ENCODE measurements at places on chromosomes 4 and X.

DNA sequence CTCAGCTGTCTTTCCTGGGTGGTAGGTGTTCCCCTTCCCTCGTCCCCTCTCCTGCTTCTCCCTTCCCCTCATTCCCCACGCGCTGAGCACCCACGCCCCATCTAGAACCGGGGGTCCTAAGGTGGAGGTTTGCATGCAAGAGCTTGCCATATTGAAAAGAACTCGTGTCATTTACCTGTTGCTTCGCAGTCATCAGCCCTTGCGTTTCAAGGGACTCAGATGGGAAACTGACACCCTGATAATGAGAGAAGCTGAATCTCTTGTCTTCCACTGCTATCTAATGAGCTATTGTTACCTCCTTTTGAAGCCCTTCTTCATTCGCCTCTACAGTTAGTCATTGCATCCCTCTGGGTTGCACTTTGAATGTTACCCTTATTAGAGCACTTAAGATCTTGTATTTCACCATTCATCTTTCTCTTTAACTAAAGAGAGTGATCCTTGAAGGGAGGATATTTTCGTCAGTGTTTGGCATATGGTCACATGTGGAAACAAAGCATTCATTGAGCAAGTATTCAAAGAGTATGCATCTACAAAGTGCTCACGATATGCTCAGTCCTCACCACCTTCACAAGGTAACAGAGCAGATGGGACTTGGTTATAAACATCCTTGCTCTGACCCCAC is 25.7 kb downstream of the ARL9 start:
- no peak overlapping the region for H3K4me3 ChIP-seq
- H3K27me3 ChIP-seq, result peaks cover 9% of the 10 kb centered on the region
- no peaks in the 10 kb centered on the region for H3K36me3 ChIP-seq
- peaks cover 1% of the 10 kb centered on the region for H3K4me1 ChIP-seq
- no peak overlapping the region for H3K27ac ChIP-seq
- no peak for DNase-seq

- H3K27me3 ChIP-seq, result no peaks in the 10 kb centered on the region
- peak overlapping the region; percentile 56 for H3K4me3 ChIP-seq
- DNase-seq, result peak; percentile 29
- peak overlapping the region; percentile 86 for H3K27ac ChIP-seq
- peaks cover 20% of the 10 kb centered on the region for H3K36me3 ChIP-seq
Observed at GRCh38 chrX:42943051-42943974, 165.3 kb upstream of the PPP1R2C start.

- no peak for DNase-seq
- peaks cover 6% of the 10 kb centered on the region for H3K36me3 ChIP-seq
- peak overlapping the region; percentile 39 for H3K4me3 ChIP-seq
- no peaks in the 10 kb centered on the region for H3K27me3 ChIP-seq
- peaks cover 15% of the 10 kb centered on the region for H3K4me1 ChIP-seq
Observed at GRCh38 chr4:169658975-169659715, 38.8 kb downstream of the CLCN3 start.

DNA sequence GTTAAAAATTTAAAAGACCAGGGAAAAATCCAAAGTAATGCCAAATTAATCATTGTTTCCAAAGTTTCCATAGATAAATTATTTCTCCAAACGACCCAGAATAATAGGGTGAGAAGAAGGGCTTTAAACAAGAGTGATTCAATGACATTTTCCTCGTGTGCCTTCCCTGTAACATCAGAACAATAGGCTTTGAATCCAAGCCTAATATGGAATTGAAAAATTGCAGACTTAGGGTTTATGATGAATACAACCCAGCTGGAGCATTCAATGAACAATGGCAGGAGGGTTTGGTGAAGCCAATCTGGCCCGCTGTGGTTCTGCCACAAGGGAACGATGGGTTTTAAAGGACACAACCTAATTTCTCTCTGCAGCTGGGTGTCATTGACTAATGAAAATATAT is 94.2 kb downstream of the CBLL2 start:
- H3K27ac ChIP-seq, result no peak overlapping the region
- no peaks in the 10 kb centered on the region for H3K4me1 ChIP-seq
- no peak overlapping the region for H3K4me3 ChIP-seq
- no peaks in the 10 kb centered on the region for H3K36me3 ChIP-seq
- H3K27me3 ChIP-seq, result no peaks in the 10 kb centered on the region

GRCh38 chrX:11111947-11112346 is 815 bp downstream of the HCCS start:
- H3K36me3 ChIP-seq, result peaks cover 7% of the 10 kb centered on the region
- H3K4me1 ChIP-seq, result peaks cover 8% of the 10 kb centered on the region
- no peak for DNase-seq
- H3K27ac ChIP-seq, result peak overlapping the region; percentile 96

DNA sequence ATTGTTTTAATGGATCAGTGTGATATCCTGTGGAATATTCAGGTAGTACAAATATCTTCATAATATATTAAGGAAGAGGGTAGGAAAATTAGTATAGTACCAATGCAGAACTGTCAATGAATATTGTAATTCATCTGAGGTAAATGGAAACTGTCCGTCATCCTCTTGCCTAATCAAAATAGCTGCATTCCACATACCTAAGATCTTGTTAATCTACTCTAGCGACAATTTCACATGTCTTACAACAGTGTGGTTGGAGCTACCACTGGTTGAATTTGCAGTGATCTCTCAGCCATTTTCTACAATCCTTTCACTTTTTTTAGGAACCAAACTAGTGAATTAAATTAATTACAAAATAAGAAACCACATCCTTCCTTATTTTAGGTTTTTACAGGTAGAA is 117.5 kb downstream of the PCDH18 start:
- H3K27me3 ChIP-seq, result no peaks in the 10 kb centered on the region
- no peak overlapping the region for H3K4me3 ChIP-seq
- no peaks in the 10 kb centered on the region for H3K4me1 ChIP-seq
- no peak for DNase-seq
- H3K27ac ChIP-seq, result no peak overlapping the region

DNA sequence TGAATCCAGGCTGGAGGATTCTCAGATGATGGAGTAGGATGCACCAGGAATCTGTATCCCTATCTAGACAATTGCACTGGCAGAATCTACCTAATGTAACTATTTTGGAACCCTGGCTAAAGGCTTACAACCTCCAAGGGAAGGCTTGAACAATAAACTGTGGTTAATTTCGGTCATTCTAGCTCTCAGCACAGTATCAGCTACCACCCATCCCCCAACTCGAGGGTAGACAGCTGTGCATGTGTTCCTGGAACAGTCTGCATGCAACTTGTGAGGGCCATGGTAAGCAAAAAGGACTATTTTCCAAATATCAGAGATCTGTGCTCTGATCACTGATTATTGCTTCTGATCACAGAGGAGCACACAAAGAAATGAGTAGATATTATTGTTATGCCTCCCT is 34.0 kb downstream of the ELF2 start:
- peaks cover 7% of the 10 kb centered on the region for H3K4me1 ChIP-seq
- no peak overlapping the region for H3K27ac ChIP-seq
- no peak overlapping the region for H3K4me3 ChIP-seq
- H3K27me3 ChIP-seq, result peaks cover 3% of the 10 kb centered on the region
- no peak for DNase-seq
- H3K36me3 ChIP-seq, result peaks cover 17% of the 10 kb centered on the region

DNA sequence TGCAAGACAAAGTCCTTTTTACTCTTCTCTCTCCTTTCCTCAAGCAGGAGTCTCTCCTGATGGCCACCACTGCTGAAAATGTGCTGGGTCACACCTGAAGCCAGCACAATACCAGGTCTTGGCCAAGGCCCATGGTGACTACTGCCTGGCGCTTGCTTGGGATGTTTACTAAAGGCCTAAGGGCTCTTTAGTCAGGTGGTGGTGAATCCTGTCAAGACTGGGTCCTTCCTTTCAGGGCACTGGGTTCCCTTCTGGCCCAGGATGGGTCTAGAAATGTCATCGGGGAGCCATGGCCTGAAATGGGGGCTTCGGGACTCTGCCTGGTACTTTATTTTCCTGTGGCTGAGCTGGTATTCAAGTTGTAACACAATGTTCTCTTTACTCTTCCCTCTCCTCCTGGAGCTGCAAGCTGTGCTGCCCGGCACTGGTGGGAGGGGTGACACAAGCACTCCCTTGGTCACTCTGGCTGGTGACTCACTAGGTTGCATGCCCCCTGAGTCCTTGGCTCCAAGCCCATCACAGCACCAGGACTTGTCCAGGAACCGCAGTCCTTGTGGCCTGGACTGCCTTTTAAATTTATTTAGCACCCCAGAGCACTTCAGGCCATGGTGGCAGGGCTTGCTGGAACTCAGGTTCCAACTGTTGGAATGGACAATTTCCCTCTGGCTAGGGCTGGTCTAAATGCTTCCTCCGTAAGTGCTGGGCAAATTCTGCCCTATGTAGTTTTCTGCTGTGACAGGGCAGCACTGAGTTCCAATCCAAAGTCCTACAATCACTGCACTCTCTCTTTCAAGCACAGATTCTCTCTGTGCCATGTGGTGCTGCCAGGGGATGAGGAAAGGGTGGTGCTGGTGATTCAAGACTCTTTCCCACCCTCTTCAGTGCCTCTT is 11.3 kb downstream of the ARL13A start:
- H3K27ac ChIP-seq, result no peak overlapping the region
- peaks cover 1% of the 10 kb centered on the region for H3K4me1 ChIP-seq
- DNase-seq, result no peak
- peaks cover 2% of the 10 kb centered on the region for H3K36me3 ChIP-seq
- H3K4me3 ChIP-seq, result no peak overlapping the region
- no peaks in the 10 kb centered on the region for H3K27me3 ChIP-seq

- no peak overlapping the region for H3K27ac ChIP-seq
- H3K27me3 ChIP-seq, result no peaks in the 10 kb centered on the region
- no peaks in the 10 kb centered on the region for H3K4me1 ChIP-seq
- H3K4me3 ChIP-seq, result no peak overlapping the region
Observed at GRCh38 chrX:102968216-102968615, 31.1 kb downstream of the RAB40AL start.

- H3K4me3 ChIP-seq, result no peak overlapping the region
- DNase-seq, result no peak
- no peaks in the 10 kb centered on the region for H3K27me3 ChIP-seq
- H3K4me1 ChIP-seq, result no peaks in the 10 kb centered on the region
- no peaks in the 10 kb centered on the region for H3K36me3 ChIP-seq
- no peak overlapping the region for H3K27ac ChIP-seq
Observed at GRCh38 chr4:30443289-30443688, 276.9 kb upstream of the PCDH7 start.

- peaks cover 52% of the 10 kb centered on the region for H3K27me3 ChIP-seq
- H3K36me3 ChIP-seq, result no peaks in the 10 kb centered on the region
- no peak overlapping the region for H3K27ac ChIP-seq
- H3K4me1 ChIP-seq, result peaks cover 3% of the 10 kb centered on the region
Observed at GRCh38 chr4:127622921-127623796, 9.6 kb upstream of the INTU start.

DNA sequence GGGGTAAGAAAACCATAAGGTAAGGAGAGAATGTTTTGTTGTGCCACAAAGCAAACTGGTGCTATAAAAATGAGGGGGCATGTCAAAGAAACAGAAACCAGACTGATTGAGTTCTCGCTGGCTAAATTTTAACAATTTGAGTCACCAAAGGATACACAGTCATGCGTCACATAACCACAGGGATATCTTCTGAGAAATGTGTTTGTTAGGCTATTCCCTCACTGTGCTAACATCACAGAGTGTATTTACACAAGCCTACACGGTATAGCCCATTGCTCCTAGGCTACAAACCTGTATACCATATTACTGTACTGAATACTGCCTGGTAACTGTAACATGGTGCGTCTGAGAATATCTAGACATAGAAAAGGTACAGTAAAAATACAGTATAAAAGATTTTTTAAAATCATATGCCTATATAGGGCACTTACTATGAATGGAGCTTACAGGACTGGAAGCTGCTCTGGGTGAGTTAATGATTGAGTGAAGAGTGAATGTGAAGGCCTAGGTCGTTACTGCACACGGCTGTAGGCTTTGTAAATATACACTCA is 50.1 kb downstream of the FBXW7 start:
- no peak for DNase-seq
- H3K4me1 ChIP-seq, result peaks cover 28% of the 10 kb centered on the region
- no peaks in the 10 kb centered on the region for H3K27me3 ChIP-seq
- peak overlapping the region; percentile 54 for H3K27ac ChIP-seq
- H3K4me3 ChIP-seq, result peak overlapping the region; percentile 58

GRCh38 chr4:40804598-40804997 is 54.8 kb downstream of the NSUN7 start:
- peaks cover 2% of the 10 kb centered on the region for H3K27me3 ChIP-seq
- H3K4me3 ChIP-seq, result no peak overlapping the region
- no peaks in the 10 kb centered on the region for H3K36me3 ChIP-seq
- no peaks in the 10 kb centered on the region for H3K4me1 ChIP-seq
- DNase-seq, result no peak
- no peak overlapping the region for H3K27ac ChIP-seq

DNA sequence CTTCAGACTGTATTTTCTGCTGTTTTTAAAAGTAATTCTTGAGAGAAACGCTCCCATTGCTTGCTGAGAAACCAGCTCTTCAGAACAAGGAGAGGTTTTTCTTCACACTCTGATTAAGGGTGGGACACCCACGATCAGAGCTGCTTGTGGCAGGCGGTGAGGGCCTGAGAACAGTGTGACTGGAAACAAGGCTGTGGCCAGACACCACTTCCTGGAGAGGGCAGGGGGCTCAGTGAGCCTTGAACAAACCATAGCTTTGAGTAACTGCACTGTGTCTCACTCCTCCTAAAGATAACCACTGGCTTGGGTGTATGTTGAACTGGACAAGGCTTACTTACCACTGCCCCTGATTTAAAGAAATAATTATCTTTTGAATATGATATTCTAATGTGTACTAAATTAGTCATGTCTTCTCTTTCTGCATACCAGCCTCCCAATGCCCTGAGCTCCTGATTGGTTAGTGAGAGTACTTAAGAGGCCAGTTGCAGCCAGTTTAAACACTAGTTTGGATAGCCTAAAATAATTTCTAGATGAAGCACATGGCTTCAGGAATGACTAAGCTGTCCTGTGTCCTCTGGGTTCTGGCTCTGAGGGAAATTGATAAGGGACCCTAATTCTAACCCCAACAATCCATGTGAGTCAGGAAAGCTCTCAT is 3.7 kb upstream of the GPR82 start:
- peak overlapping the region; percentile 85 for H3K27ac ChIP-seq
- DNase-seq, result peak; percentile 70
- peaks cover 43% of the 10 kb centered on the region for H3K36me3 ChIP-seq
- H3K4me3 ChIP-seq, result peak overlapping the region; percentile 39
- H3K27me3 ChIP-seq, result no peaks in the 10 kb centered on the region

- no peak for DNase-seq
- H3K27ac ChIP-seq, result no peak overlapping the region
- H3K36me3 ChIP-seq, result no peaks in the 10 kb centered on the region
Observed at GRCh38 chr4:30696191-30696590, 24.0 kb upstream of the PCDH7 start.

- no peaks in the 10 kb centered on the region for H3K36me3 ChIP-seq
- H3K4me3 ChIP-seq, result no peak overlapping the region
- DNase-seq, result no peak
Observed at GRCh38 chr4:167722487-167722808, 369.9 kb upstream of the ANXA10 start.

- peaks cover 30% of the 10 kb centered on the region for H3K27me3 ChIP-seq
- no peak overlapping the region for H3K27ac ChIP-seq
- H3K4me3 ChIP-seq, result no peak overlapping the region
- H3K36me3 ChIP-seq, result no peaks in the 10 kb centered on the region
- H3K4me1 ChIP-seq, result no peaks in the 10 kb centered on the region
Observed at GRCh38 chr4:80213117-80213815, 16.0 kb downstream of the PRDM8 start.
